CD4-positive, alpha-beta T cell treated with Interleukin-10 for 1 hour (primary cell): ENCODE measurements at places on chromosomes 4 and X.

DNA sequence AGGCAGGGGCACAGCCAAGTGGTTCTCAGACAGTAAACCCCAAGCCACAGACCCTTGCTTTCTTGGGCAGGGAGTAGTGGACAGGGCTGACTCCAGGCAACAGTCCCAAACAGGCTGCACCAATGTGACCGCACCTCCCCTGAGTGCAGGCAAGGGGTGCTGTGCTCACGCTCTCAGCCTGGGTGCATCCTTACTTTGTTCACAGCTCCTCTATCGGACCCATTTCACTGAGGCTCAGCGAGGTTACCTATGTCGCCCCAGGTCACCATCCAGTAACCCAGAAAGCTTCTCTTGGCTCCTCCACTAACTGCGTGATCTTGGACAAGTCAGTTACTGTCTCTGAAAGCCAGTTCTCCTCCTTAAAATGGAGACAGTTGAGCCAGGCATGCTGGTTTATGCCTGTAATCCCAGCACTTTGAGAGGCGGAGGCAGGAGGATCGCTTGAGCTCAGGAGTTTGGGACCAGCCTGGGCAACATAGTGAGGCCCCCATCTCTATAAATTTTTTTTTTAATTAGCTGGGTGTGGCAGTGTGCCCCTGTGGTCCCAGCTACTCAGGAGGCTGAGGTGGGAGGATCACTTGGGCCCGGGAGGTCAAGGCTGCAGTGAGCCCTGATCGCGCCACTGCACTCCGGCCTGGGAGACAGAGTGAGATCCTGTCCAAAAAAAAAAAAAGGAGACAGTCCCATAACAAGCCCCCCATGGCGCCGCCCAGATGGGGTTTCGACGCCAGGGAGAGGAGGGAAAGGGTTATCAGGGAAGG, 823 bp upstream of the MAN2B2 start:
- no peak for DNase-seq

GRCh38 chrX:39377157-39377556, 575.9 kb downstream of the MID1IP1 start:
- DNase-seq = no peak

DNA sequence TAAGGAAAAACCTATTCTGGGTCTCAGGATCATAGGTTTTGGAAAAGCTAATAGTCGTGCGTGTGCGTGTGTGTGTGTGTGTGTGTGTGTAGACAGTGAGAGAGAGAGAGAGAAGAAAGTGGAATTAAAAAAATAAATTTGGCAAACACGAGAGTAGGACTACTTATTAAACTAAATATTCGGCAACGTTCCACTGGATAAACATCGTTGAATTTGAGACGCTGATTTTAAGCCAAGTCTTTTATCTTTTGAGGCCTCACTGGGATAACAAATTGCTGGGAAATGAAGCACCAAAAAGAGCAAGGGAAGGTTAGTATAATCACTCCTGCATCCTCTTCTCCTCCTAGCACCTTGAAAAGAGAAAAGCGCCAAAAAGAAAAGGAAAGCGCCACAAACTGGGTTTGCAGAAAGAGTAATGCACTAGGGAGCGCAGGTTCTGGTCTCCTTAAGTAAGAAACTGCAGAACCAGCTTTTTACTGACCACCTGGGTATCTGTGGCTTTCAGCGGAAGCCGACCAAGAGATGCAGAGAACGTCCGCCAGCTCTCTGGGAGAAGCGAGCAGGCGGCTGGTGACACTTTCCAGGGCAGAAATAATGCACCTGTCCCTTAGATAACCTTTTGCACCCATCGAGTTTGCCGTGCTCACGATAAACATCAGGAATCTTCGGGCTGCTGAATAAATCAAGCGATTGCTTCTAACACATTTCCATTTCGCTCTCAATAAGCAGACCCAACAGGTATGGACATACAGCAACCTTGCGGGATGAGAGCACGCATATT, 3.4 kb downstream of the ATOH1 start:
- no peak for DNase-seq

GRCh38 chr4:94076498-94076897, 131.2 kb upstream of the SMARCAD1 start:
- DNase-seq = no peak

- no peak for DNase-seq
These were observed 113.2 kb upstream of the SPRY1 start for GRCh38 chr4:123283371-123283895.

- no peak for DNase-seq
These were observed 78.8 kb downstream of the CBR4 start for GRCh38 chr4:168931215-168931650.

DNA sequence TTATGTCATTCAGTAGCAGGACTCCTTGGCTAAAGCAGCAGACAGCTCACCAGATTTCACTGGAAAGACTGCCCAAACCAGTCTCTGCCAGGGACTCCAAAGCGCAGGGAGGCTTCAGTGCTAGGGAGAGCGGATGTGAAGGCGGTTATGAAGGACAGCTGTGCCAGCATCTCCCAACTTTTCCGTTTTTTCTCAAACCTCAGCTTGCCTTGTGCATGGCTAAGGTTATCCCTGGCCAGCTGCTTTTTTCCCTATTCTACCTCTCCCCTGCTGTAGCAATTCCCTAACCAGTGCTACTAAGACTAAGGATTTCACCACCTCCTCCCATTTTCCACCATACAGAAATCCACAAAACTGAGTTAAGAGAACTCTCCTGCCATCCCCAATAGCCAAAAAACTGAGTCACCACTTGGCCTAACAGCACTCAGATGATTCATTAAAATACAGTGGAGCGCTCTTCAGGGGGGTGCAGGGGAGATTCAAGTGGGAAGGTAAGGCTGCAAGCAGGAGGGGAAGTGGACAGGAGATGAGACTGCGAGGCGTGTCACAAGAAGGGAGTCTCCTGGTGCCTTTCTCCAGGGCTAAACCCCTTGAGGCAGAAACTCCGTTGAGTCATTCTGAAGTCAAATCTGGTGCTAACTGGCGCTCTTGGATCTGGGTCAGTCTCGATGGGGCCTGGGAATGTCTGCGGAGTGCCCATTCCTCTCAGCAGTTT, 90.7 kb downstream of the PALLD start:
- DNase-seq = no peak

DNA sequence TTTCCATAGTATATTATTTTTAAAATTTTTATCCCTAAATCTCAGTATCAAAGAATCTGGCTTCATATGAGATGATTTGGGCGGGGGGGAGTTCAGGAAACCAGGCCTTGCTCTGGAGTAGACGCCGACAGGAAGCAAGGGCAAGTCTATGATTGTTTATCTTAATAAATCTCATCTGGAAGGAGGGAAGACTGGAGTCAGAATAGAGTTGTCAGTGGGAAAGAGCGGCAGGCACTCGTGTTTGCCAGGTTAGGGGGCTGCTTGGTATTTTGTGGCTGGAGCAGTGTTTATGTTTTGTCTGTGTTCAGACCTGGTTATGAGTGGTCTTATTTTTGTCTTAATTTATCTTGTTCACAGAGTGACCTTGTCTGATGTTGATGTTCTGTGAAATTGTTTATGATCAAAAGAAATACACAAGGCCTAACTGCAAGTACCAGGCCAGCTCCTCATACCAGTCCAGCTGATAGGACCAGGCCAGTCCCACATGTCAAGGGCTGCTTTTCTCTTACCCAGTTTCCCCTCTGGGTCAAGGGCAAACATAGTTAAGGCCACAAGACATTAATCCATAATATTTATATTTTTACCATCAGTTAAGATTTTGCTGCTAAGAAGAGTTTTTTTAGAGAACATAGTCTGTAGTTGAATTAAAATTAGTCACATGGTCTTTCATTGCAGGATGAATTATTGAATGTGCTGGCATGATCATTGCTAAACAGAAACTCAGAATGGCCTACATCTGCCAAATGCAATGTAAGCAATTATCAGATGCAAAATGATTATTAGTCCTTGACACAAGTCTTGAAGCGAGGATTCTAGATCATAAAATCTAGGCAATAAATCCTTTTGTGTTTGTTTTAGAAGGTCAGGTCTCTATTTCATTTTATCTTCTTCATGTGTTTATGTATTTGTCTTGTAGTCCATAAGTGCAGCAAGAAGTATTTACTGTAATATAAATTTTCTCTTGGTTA, 176.5 kb downstream of the GASK1B start:
- no peak for DNase-seq
